SJSA1 (cell line): ENCODE measurements at places on chromosomes 7 and 10.
A peak's percentile ranks its signal among the peaks of the same experiment; 100 is the strongest.

DNA sequence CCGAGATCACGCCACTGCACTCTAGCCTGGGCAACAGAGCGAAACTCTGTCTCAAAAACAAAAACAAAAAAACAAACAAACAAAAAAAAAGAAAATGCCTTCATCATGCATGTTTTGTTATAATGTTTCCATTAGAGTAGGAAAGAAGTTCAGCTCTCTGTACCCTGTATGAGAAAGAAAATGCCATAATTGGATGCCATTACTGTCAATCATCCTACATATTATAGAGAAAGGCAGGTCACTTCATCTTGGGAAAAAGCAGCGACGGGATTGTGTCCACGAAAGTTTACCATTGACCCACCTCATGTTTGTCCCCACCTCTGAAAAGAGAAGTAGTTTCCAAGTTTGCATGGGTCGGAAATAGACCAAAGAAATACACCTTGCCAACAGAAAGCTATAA, 33.8 kb downstream of the SEC61G start:
- no peak for DNase-seq

DNA sequence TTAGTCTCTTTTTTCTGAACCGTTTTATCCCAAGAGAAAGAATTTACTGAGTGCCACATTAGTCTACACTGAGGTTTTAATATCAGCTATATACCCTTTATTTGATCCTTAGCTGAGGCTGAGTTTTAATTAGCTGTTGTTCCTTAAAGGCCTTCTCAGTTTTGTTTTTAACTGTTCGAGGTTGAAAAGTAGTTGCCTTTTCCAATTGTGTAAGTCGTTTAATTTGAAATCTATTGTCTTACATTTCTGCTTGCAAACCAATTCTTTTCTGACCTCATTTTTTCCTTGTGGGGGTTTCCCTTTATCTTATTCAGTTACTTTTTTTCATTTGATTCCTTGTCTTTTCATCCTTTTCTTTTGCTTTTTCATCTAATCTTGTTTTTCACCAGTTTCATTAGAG, 30.8 kb downstream of the UMAD1 start:
- DNase-seq: no peak

GRCh38 chr10:784403-785088, 95.1 kb upstream of the DIP2C start:
- DNase-seq: peak; percentile 89

- DNase-seq: peak; percentile 69
Measured at GRCh38 chr7:158821171-158822031, 7.9 kb downstream of the ESYT2 start.

DNA sequence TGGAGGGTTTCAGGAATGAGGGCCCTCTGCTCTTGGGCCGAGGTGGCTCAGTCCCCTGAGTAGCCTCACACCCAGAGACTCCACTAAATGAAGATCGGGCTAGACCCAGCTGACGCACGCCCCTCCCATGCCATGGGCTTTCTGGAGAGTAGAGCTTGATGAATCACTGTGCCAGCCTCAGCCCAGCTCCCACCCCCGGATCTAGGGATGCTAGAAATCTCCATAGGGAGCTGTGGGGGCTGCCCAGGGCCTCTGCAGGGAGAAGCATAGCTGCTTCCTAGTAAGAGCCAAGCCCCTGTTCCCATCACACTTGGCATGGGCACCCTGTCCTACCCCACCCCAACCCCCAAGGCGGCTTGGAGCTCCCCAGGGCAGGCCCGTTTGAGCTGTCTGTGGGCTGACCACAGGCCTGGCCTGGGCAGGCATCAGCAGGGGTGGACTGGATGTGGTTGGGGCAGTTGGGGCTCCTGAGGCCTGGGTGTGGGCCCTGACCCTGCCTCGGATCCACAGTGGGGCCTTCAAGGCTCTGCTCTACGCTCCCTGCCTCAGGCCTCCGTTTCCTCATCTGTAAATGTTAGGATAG, 121.2 kb downstream of the ZMIZ1 start:
- no peak for DNase-seq

GRCh38 chr10:103262229-103262628, 14.7 kb upstream of the INA start:
- DNase-seq: no peak

DNA sequence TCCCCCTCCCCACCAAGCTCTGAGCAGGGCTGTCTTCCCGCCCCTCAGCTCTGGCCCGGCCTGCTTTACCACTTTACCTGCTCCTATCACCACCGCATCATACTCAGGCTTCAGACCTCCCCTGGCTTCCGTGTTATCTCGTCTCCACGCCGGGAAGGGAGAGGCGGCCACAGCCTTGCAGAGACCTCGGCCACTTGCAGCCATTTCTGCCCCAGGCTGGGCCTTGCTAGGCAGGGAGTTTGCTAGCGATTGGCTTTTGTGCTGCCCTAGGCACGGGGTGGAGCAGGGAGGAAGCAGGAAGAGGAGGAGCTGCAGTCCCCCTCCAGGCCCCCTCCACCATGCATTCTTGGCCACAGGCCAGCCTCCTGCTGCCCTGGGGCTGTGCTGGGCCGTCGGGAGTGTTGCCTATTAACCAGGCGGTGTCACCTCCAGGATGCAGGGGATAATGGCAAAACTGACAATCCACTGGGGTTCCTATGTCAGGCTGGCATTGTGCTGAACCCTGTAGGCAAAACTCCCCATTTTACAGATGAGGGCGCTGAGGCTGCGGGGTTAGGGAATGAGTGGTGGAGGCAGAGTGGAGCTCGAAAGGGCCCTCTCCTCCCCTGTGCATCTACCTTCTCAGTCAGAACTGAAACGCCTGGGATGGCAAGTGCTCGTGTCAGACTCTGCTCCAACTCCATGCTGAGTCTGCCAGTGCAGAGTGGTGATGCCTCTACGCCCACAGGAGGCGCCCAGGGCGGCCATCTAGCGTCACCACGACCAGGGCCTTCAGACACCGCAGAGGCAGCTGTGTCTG, at the start of gene PYROXD2:
PYROXD2 (minus strand) TSS at position 251 of the 799 bp plus-strand sequence; CDS start at position 204, 47 bp downstream.
- peak; percentile 96 for DNase-seq

DNA sequence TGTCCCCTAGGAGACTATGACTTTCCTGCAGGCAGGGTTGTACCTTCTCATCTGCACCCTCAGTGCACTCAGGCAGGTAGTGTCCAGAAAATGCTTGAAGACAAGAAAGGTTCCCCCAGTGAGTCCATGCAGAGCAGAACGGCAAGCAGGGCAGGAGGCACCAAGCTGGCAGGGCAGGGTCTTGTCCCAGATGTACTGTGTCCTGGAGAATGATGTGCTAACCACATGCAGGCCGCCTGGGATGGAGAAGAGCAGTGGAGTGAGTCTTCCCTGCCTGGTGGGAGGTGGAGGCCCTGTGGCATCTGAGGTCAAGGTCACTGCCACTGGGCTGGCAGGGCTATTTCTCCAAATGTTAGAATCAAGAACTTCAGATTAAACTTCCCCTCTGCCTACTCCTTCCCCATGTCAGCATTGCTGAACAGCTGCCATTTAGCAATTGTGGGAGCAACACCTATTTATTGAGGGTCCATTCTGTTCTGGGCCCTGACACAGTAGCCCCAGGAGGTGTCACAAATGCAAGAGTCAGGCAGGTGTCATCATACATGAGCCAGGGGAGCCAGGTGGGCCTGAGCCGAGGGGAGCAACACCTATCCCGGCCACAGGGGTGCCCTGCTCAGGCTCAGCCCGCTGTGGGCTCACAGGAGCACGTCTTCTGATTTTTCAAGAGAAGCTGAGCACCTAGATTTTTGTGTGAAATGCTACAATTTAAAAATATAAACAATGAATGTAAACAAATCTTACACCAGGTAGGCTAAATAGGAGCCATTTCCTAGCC, 34.1 kb downstream of the PTPRE start:
- DNase-seq: no peak

DNA sequence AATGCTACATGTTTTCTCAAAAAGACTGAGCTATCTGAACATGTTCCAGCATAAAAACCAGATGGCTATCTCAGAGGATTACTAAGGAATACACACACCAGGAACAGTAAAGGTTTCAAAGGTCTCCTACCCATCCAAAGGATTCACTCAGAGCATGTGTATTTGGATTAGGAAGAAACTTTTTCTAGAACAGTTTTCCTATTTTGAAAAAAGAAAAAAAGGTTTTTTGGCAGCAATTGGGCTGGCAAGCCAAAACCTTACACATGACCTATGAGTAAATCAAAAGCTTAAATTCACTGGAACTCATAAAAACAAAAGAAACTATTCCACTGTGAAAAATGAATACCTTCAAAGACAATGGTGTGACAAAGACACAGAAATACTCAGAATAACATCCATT, 9.6 kb downstream of the TPK1 start:
- peak; percentile 18 for DNase-seq

- DNase-seq: no peak
Measured at GRCh38 chr7:78279457-78279856, 480.9 kb downstream of the PHTF2 start.

GRCh38 chr7:68038621-68039314, 1042.1 kb downstream of the TYW1 start:
- no peak for DNase-seq

GRCh38 chr10:65838811-65839210, 1087.0 kb upstream of the LRRTM3 start:
- DNase-seq: no peak

DNA sequence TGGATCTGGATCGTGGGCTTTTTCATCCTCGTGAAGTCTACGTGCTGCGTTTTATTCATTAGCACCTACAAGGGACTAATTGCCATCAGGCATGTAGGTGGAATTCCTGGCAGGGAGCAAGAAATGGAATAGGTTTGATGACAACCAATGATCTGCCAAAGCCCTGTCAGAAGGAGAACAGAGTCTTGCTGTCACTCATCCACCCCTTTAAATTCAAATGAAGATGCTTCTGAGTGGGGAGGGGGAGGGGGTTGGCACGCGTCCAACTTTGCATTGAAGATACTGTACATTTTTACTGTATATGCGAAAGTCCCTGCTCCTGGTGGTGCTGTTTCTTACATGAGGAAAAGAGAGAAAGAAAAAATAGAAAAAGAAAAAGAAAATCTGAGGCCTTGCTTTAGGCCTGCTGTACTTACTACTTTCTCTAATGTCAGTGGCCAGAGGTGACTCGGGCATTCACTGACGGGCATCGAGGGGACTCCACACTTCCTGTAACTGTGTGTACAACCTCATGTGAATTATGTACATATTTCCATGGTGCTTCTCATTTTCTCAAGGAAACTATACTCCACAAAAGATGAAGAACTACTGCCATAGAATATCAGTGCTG, 569.1 kb downstream of the INHBA start:
- DNase-seq: no peak

GRCh38 chr10:12228851-12229250, 32.9 kb downstream of the CDC123 start:
- no peak for DNase-seq

DNA sequence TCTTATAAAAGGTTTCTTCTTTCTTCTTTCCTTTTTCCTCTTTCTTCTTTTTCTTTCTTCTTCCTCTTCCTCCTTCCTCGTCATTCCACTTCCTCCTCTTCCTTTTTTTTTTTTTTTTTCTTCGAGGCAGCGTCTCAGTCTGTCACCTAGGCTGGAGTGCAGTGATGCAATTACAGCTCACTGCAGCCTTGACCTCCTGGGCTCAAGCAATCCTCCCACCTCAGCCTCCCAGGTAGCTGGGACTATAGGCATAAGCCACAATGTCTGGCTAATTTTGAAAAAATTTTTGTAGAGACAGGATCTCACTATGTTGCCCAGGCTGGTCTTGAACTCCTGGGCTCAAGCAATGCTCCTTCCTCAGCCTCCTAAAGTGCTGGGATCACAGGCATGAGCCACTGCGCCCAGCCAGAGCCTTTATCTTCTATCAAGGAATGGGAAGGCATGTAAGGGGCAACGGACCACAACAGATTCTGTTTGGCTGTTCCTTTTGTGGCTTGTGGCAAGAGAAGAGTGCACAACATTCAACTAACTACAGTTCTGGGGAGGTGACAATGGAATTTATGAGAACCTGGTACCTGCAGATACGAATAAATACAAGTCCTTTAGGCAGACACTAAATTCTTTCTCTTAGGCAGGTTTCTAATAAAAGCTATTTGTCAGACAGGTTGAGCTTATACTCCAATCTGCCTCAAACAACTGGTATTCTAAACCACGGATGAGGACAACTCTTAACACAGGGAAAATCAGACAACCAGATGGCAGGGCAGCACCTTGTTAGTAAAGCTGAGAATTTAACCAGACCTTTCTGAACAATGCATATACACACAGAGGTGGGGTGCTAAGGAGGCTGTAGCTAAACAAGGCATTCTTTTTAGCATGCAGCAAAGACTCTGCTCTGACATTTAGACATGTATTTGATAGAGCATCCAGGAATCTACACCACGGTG, 100.3 kb downstream of the DOCK4 start:
- DNase-seq: no peak

- no peak for DNase-seq
Measured at GRCh38 chr10:120221873-120222485, 235.0 kb upstream of the PLPP4 start.

DNA sequence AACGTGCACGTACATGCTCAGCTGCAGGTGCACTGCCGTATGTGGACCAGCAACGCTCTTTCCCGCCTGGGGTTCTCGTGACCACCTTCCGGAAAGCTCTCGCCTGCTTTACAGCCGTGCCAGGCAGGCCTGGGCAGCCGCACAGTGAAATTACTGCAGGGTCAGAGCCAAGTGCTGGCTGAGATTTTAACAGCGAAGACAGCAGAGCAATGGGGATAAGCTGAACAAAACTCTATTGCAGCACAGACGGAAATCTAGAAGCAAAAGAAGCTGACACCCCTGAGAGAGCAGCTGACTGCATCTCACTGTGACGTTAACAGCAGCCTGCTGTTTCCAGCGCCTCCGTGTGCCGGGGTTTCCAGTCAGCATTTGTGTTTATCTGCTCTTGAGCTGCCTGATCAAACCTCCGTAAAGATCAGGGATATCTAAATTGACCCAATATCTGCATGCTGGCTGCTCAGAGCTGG, 179.0 kb downstream of the DIP2C start:
- DNase-seq: no peak

DNA sequence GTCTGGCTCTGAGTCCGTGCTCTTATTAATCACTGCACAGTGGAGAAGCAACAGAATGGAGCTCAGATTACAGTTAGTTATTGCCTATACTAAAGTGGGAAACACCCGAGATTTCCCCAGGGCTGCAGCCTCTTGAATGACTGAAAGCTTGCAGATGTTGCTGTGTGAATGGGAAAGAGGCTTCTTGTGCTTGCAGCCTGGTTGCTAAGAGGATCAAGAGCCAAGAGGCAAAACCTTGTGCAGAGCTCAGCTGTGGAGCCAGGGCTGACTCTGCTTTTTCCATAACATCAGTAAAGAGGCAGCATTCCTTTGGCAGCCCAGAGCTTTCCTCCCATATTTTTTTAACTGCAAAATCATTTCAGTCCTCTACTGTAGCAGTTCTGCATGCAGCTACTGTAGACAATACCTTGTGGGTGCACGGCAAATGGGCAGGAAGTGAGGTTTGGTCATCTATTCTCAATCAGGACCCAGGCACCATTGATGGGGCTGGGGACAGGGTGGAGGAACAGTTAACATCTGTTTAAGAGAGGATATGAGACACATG, 86.5 kb downstream of the RALA start:
- no peak for DNase-seq

- DNase-seq: no peak
Measured at GRCh38 chr7:133723044-133723443, 404.1 kb upstream of the LRGUK start.
